ENCODE measurements at places on chromosomes 1 and 21. TPM values are rescaled to one million over a fixed set of nuclear protein-coding genes. Genes with fewer than 3 reads are reported as not detected.

Gene RHEX
- 1.2 TPM for total RNA-seq

Gene BNIPL
- 0.22 TPM for total RNA-seq

Gene HTR1D
- total RNA-seq, result not detected

Gene LRRIQ3
- 0.21 TPM for total RNA-seq

DNA sequence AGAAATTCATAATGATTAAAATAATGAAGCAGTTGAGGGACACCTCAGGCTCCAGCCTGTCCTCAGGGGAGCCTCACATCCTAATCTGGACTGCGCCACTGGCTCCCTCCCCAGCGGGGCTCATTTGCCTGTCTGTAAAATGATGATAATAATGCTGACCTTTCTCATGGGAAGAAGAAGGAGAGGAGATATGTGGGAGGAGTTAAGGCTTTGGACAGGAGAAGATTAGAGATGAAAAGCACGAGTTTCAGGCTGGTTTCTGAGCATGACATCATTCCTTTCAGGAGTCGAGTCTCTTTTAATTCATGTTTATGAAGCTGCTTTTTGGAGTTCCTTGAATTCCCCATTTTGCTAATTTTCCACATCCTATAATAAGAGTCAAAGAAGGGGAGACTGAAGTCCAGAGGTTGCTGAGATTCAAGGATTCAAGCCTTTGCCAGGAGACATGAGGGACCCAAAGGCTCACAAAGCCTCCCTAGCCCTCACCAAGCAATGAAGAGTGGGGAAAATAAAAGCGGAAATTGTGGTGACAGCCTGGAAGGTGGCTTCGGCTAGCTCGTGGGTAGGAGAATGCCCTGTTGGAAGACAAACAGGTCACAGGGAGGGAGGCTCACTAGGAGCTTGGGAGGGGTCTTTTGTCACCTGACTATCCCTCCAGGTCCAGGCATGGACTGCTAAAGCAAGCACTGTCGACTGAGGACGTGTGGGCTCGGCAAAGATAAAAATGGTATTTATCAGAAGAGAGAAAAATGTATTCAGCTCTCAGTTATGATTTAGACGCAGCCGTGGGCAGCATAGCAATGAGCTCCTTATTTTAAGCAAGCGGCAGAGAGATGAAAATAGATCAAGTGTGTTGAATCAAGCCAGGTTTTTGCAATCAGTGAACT lies 27.5 kb upstream of the STMN1 start:
- no peak for DNase-seq

DNA sequence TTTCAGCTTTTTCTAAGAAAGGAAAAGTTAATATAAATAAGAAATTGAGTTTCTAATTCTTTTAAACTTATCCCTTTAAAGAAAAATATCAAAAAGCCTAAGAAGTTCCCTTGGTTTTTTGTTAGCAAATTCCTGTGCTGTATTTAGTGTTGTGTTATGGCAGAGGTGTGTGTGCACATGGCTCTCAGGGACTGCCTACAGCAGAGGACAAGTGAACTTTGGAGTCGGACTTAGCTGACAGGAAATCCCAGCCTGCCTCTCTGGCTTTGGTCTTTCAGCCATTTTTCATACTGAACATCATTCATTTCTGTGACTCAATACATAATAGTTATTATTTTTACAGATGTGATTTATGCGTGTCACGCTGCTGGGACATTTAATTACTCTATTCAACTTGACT lies 149.6 kb downstream of the FMN2 start:
- DNase-seq, result no peak

- no peak for DNase-seq
These were observed 2.9 kb upstream of the HTR6 start for GRCh38 chr1:19661721-19662228.

DNA sequence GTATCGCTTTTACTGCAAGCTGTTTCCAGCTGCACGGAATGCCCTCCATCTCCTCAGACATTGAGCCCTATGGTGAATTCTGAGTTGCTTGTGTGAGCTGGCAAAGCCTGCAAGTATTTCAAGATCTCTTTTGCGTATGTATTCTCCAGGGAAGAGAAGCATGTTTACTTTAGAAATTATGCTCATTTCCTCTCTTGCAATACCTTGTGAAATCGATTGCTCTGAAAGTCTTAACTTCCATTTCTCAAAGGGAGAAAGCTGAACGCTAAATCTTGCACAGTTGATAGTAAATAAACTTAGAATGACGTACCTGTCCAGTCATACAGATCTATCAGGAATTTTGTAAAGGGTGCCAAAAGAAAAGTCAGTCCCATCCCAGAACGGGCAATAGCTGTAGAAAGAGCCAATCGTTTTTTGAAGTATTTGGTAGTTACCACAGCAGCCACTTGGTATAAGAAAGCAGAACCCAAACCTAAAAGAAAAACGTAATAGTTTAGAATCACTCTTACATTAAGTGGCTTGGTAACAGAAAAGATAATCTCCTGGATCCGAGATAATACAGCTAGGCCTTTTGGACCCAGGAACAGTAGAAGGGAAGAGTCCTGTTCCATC lies 10.0 kb downstream of the SLC16A4 start:
- DNase-seq, result no peak

GRCh38 chr1:201026836-201027235 lies 3.3 kb upstream of the KIF21B start:
- no peak for DNase-seq

GRCh38 chr1:181443231-181443853 lies 40.0 kb upstream of the CACNA1E start:
- no peak for DNase-seq

GRCh38 chr1:96979304-96980268 lies 258.0 kb downstream of the PTBP2 start:
- no peak for DNase-seq

Data from tibial nerve (tissue), 4 donors.